ENCODE measurements at places on chromosomes 3 and 15. TPM values are rescaled to one million over a fixed set of nuclear protein-coding genes. Genes with fewer than 3 reads are reported as not detected.

DNA sequence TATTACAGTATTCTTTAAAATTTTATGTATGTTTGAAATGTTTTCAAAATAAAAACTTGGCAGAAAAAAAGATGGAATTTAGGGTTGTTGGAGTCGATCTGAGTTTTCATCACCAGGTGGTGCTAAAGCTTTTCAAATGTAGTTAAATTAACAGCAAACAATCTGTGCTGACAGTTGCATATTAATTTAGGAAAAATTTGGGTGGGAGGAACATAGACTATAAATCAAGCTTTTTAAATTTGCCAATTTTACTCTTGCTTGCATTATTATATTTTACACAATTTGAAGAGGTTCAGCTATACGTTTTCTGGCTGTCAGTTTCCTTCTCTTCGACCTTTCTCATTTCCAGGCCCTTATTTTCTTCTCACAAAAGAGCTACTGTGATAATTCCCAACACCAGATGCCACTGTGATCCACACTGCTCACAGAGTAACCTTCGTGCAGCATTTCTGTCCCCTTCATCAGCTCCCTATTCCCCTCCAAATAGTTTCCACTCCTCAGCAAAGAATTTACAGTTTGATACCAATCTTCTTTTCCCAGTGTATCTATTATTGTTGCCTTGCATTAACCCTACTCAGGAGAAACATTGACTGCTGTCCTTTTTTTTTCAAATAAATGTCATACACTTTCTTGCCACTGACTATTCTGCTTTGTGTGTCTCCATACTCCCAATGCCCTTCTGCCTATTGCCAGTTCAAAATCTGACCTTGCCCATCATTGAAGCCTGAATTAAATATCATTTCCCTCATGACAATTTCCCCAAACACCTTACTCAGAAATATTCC lies 53.4 kb upstream of the EIF5A2 start:
- no peak for DNase-seq

DNA sequence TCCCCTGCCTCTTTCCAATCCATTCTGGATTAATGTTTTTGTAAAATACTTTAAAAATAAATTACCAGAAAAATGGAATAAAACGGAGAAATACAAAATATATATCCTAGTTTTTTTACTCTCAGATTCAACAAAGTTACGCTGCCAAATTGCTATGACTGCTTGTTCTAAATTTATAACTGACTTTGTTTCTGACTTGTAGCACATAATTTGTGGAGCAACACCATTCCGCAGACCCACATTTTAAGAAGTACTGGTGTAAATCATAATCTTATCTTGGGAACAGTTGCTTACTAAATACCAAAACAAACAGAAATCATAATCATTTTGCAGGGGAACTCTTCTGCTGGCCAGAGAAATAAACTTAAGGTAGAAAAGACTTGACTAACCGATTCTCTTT lies 339.4 kb upstream of the CBLB start:
- DNase-seq: no peak

GRCh38 chr15:92921215-92922131 lies 21.3 kb downstream of the CHD2 start:
- no peak for DNase-seq

DNA sequence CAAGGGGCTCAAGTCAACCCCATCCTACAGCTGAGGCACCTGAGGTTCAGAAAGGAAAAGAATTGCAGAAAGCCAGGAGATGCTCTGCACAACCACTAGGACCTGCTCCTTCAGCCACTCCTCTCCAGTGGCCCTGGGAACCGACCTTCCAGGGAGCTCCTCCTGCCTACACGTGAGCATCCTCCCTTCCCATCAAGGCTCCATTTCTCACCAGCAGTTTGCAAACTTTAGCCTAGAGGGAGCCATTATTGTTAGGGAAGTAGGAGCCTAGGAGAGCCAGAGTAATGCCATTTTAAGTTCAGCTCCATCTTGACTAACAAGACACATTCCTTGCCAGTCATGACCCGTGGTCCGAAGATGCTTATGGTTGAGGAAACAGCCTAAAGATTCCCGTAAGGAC lies 11.2 kb upstream of the CHCHD6 start:
- no peak for DNase-seq

DNA sequence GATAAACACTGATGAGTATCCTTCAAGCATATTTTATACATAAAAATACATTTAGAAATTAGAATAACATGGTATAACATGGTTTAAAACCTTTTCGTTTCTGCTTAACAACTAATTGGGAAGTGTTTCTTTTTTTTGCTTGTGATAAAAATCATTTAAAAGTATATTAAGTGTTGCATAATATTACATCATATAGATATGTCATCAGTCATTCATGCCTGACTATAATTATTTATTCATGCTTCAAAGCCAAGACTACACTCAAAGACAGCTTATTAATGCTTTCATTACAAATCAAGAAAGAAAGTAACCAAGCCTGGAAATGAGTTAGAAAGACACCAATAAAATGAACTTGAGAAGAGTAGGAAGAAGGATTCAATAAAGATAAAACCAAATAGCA lies 136.6 kb upstream of the TP63 start:
- DNase-seq: no peak

- DNase-seq: no peak
Observed at GRCh38 chr15:60589253-60589652, 110.3 kb upstream of the ICE2 start.

UROC1 gene
- total RNA-seq: not detected

GRCh38 chr3:122789585-122790273 lies 3.9 kb downstream of the HSPBAP1 start:
- DNase-seq: no peak
